ENCODE measurements at places on chromosomes 1 and 21.

DNA sequence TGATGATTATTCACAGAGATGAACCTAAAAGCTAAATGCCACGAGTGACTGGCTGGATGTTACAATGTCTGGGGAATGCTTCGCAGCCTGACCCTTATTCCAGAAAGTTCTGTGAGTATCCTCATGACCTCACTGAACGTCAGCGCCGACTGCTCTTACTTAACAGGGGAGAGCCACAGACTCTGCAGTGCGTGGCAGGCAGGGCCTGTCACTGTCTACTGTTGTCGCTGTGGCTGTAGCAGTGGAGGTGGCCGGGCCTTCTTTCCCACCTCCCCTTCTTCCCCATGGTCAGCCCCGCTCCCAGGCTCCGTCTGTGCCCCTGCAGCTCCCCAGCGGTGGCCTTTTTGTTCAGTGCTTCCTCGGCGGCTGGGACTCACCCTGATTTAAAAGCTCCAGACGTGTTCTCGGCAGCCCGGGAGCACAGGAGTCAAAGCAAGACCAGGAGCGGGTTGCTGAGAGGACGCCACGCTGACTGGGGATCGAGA lies 52.2 kb upstream of the TARBP1 start:
- DNase-seq: no peak

GRCh38 chr1:51518033-51518585 lies 957 bp downstream of the EPS15 start:
- DNase-seq: no peak

DNA sequence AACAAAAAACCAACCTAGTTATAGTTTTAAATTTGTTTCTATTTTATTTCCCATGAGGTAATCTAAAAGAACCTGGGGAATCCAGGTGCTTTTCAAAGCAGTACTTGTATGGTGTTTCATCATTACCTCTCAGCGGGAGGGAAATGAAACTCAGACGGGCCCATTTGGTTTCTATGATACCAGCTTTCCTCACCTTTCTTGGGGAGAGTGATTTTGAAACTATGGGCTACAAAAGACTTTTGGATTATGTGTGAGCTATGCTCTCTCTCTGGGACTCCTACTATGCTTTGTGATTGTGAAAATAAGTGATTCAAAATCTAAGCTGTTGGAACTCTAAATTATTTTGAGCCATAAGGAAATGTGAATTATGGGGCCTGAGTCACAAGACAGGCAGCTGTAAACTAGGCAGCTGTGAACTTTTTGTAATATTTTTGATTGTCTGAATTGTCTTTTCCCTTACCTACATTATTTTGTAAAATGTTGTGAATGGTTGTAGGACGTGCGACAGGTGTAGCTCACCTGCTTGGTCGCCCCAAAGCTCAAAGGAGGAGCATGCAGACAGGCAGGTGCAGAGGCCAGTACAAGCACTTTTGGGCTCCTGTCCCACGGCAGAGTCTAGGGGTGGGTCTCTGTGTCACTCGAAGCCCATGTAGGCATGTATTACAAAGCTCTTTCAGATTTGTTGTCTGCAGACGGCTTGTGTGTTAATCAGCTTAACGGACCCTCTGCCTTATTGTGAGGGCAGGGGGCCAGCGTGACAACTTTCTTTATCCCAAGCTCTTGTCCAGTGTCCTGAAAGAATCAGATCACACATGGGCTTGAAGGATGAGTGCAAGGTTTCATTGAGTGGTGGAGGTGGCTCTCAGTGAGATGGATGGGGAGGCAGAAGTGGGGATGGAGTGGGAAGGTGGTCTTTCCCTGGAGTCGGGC lies 64.8 kb upstream of the BACH1 start:
- DNase-seq: peak; percentile 23

GRCh38 chr1:205496661-205497060 lies 7.8 kb upstream of the CDK18 start:
- DNase-seq: no peak

DNA sequence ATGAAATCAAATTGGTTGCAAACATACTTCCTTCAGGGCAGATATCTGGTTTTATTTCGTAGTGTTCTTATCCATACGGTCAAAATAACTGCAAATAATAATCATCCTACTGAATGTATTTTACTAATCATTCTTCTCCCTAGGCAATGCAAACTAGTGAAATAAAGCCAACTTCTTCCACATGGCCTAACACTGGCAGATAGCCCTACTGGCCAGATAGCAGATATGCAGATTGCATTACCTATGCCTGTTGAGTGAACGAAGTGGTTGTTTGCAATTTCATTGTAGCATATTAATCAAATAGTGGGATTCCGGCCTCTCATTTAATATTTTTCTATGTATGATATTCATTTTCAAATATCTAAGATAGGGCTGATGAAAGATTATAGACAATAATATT lies 116.2 kb downstream of the CENPF start:
- DNase-seq: no peak

- no peak for DNase-seq
Observed at GRCh38 chr1:35500439-35500838, 56.8 kb downstream of the KIAA0319L start.

All from activated CD4-positive, alpha-beta T cell treated with anti-CD3 and anti-CD28 coated beads, Interleukin-2, amount 50 U/mL, for 24 hours (primary cell).